Smooth muscle cell of the coronary artery (primary cell): ENCODE measurements at places on chromosomes 6 and 20. TPM values are rescaled to one million over a fixed set of nuclear protein-coding genes. Genes with fewer than 3 reads are reported as not detected.

Gene FIG4
- 16.5 and 17.1 TPM in 2 replicates for total RNA-seq

Gene LPA
- not detected in 2 replicates for total RNA-seq

Gene OR2H2
- not detected in 2 replicates for total RNA-seq

Gene SYCP2L
- 0.08 TPM in 1 of 2 replicates, not detected in the other for total RNA-seq

Gene SCGN
- not detected in 2 replicates for total RNA-seq

Gene CD93
- 4.7 and 6.0 TPM in 2 replicates for total RNA-seq

Gene SMOC2
- not detected in 2 replicates for total RNA-seq

Gene LPIN3
- 4.0 and 5.4 TPM in 2 replicates for total RNA-seq

Gene SLC22A23
- 3.4 and 25.2 TPM in 2 replicates for total RNA-seq

Gene ZNF334
- total RNA-seq, result 1.2 and 1.3 TPM in 2 replicates

Gene PSORS1C2
- 0.08 TPM in 1 of 2 replicates, not detected in the other for total RNA-seq

Gene ENPP1
- 0.98 and 1.5 TPM in 2 replicates for total RNA-seq

Gene GOPC
- total RNA-seq, result 23.6 and 46.5 TPM in 2 replicates

Gene GGT7
- total RNA-seq, result 9.9 and 11.9 TPM in 2 replicates
